ENCODE measurements at places on chromosomes 5 and 9.
A peak's percentile ranks its signal among the peaks of the same experiment; 100 is the strongest.

DNA sequence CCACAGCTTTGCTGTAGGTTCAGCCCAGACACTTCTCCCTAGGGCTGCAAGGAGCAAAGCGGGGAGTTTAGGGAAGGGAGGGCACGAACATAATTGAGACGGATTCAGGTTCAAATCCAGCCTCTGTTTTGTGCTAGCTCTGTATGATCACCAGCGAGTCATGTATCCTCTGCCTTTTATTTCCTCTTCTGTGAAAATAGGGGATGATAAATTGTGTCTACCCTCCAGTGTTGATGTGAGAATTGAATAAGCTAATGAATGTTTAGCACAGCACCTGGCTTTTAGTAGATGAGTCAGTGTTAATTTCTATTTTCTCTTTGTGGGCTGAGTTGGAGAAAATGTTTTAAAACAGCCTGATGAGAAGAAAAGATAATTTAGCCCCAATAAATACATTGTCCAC lies 6.2 kb downstream of the MLANA start:
- DNase-seq = no peak

DNA sequence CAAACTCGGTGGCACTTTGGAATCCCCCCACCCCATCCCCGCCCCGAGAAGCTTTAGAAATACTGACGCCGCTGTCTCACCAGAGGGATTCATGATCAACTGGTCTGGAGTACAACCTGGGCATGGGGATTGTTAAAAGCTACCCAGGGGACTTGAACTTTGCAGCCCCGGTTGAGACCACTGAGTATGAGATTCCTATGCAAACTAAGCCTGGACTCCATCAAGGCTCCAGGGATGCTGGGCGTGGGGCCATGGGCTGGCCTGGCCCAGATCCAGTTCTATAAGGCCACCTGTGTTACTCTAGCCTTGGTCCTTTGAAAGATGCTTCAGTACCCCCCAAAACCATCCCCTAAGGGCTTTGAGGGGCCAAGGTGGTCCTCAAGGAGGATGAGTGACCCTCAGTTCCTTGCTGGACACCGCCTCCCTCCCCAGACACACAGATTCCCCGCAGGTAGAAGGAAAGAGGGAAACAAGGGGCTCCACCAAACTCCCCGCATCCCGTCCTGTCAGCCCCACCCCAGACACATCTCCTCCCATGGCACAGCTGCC lies 68.5 kb downstream of the MRPL36 start:
- no peak for DNase-seq

- DNase-seq = no peak
Measured at GRCh38 chr9:93355827-93356226, 95.7 kb upstream of the FAM120A start.

DNA sequence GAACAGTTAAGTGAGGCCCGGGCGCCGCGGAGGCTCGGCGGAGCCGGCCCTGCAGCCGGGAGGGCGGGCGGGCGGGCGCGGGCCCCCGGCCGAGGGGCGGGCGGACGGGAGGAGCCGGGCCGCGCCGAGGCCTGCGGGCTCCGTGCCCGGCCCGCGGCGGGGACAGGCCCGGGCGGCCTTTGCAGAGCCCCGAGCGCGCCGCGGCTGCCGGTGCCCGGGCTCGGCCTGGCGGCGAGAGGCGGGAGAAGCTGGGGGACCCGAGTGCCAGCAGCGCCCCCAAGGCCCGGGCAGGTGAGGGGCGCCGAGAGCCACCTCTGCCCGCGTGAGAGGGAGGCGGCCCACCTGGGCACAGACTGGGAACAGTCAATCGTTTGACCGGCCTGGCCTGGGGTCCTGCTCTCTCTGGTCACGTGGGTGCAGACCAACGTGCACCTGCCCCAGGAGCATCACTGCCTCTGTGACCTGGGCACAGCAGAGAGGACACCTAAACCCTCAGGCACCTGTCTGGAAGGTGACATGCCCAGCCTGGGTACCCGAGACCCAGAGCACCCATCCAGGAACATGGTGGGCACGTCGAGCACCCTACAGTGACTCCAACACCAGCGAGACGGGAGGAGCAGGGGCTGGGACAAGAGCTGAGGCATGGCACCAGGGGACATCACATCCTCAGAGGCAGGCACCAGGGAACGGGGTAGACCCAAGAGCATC lies 531 bp downstream of the MVB12B start:
- no peak for DNase-seq

DNA sequence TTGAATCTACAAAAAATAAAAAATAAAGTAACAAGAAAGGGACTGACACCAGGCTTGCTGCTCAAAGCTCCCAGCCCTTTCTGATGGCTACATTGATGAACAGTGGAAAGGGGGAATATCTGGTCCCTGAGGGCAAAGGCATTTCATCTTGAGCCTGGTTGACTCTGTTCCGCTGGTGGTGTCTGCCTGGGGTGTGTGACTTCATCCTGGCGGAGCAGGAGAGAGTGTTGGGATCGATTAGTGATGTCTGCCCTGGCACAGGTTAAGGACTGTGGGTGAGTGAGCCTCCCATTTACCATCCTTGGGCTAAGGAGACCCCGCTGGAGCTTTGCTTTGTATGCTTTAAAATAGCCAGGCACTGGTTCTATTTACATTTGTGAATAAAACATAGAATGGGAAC lies 56.9 kb upstream of the ASS1 start:
- no peak for DNase-seq

GRCh38 chr5:102815084-102815483 lies 60.0 kb downstream of the PAM start:
- no peak for DNase-seq

DNA sequence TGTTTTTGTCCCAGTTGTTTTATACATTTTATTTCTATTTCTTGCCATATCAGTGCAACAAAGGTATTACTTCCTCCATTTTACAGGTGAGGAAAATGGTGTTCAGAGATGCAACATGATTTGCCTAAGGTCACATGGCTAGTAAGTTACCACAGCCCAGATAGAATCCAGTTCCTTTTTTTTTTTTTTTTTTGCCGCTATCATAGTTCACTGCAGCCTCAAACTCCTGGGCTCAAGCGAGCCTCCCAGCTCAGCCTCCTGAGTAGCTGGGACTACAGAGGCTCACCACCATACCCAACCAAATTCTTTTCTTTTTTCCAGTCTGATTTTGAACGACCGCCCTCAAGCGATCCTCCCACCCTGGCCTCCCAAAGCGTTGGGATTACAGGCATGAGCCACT lies 480 bp upstream of the CCDC69 start:
- no peak for DNase-seq

DNA sequence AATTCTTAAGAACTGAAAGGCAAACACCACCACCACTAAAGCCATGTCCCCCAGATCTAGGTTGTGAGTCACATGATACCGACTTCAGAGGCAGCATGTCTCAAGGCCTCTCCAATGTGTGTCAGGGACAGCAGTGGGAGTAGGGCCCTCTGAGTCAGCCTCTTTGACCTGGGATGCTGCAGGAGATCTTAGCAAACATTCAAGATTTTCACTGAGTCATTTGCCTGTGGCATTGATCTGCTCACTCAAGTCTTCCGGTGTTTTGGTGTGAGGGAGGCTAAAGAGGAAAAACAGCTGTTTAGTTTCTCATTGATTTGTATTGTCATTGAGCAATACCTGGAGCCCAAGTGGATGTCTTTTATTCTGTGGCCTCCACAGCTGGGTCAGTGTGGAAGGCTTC lies 36.1 kb downstream of the TMC1 start:
- DNase-seq = no peak

GRCh38 chr9:110126986-110127864 lies 80.7 kb downstream of the C9orf152 start:
- DNase-seq = no peak

- DNase-seq = no peak
Measured at GRCh38 chr5:82674671-82675070, 396.5 kb upstream of the RPS23 start.

GRCh38 chr9:107323836-107324585 lies 40.9 kb downstream of the RAD23B start:
- DNase-seq = no peak

GRCh38 chr5:16304846-16305245 lies 125.3 kb upstream of the MARCHF11 start:
- no peak for DNase-seq

DNA sequence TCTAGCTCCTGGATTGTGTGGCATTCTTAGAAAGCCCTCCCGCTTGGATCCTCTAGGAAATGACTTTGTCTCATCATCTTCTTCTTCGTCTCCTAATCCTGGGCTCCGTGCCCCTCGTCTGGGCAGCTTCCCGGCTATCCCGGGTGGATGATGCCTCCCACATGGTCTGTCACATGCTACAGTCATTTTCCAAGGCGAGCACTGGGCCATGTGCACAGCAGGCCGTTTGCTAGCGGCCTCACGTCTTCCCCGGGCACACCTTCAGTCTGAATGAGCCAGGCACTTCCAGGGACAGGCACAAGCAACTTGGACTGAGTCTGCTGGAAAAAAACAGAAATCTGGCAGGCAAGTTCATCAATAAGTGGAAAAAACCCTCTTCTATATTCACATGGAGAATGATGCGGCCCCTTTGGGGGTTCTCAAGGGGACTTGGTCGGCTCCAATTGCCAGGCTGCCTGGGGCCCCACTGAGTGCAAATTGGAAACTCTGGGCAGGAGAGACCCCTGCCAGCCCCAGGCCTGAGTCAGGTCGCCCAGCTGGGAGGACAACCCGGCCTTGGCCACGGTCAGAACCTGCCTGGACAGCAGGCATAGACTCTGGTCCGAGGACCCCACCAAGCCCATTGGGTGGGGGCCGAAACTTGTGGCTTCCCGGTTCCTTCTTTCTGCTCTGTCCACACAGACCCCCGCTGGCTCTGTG lies 11.1 kb upstream of the WNK2 start:
- no peak for DNase-seq

GRCh38 chr5:17799521-17799920 lies 165.3 kb downstream of the TAF11L14 start:
- no peak for DNase-seq

DNA sequence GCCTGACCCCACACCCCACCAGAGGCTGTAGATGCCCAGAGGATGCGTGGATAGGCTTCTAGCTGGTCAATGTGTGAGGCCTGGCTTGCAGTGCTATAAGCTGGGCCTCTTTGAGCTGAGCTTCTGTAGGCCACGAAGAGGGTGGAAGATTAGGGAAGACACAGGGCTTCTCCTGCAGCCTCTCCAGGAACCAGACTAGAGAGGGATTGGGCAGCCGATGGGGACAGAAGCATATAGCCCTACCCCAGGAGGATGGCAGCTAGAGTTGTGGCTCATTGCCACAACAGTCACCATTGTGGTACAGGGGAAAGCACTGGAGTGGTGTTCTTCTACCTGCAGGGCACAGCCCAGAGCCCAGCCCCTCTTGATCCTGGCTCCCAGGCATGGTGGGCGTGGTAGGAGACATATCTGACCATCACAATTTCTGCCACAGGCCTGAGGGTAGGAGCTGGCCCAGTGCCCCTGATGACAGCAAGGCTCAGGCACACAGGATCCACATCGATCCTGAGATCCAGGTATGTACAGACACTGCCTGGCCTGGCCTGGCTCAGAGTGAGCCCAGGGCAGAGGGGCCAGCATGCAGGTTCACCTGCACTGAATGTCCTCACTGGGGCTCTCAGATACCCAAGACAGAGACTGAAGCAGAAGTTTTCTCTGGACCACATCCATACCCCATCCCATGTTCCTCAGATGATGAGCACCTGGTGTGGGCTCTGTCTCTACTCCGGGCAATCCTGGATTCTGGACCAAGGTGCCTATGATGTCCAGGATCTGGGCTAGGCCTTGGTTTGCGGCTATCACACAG lies 8.7 kb downstream of the PDLIM4 start:
- DNase-seq = no peak

DNA sequence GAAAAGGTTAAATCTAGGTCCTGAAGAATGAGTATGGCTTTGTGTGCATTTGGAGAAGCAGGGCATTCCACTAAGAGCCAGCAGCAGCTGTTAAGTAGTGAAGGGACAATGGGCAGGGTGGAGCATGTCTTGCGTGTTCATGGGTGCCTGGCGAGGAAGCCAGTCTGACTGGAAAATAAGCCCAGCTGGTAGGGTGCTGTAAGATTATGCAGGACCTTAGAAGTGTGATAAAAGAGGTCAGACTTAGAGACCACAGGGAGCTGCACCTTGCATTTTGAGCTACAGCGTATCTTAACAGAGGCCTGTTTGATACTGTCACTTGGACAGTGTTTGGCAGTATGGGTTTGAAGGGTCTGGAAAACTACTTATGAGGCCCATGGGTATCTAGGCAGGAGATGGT lies 131.7 kb upstream of the ELL2 start:
- no peak for DNase-seq

DNA sequence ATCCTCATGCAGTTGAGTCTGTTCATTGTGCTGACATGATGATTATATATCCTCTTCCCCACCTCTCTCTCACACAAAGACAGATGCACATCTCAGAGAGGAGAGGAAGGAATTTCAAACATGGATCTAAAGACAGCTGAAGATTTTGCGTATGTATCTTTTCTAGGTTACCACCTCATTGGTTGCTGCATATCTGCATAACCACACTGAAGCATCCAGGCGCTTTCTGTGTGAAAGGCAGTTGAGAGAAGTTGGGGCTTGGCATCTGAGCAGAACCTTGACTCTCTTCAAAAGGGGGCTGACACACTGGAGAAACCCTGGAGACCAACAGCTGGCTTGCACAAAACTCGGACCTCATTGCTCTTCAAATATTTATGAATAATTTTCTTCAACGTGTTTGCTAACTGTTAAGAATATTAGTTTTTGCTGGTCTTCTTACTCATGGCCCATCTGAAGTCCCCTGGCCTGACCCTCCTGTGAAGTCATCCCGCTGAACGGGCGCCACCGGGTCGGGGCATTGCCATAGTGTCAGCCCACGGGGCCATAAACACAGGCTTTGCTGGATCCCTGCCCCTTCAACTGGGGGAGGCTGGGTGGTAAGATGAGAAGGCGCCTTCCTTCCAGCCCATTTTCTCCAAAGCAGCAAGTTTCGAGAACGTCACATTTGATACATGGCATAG lies 593.2 kb upstream of the CLINT1 start:
- DNase-seq = no peak

GRCh38 chr5:140312067-140312790 lies 9.3 kb upstream of the PFDN1 start:
- DNase-seq = no peak

DNA sequence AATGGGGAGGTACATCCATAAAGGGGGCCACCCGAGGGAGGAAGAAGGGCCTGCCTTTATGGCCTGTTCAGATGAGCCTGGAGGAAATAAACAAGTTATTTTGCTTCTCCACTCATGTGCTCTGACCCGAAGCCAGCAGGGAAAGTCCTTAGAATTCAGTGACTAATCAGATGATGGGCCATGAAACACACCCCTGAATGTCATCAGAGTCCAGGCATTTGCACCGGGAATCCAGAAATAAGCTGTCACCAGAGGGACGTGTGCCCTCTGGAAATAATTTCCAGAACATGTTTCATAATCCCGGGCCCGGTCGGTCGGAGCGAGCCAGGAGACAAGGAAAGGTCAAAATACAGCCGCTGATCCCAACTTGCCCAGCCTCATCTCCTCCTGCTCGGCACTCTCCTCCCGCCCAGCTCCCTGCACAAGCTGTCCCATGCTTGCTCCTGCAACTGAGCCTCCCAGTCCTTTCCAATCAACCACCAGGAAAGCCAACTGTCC lies 73.6 kb upstream of the ZNF622 start:
- DNase-seq = no peak

- no peak for DNase-seq
Measured at GRCh38 chr9:97908705-97909104, 13.6 kb downstream of the TRMO start.

GRCh38 chr9:135350003-135350315 lies 129.6 kb upstream of the PPP1R26 start:
- DNase-seq = no peak

- peak; percentile 41 for DNase-seq
Measured at GRCh38 chr5:17267106-17267505, 49.7 kb downstream of the BASP1 start.

Measured in GM12864 (cell line).